ENCODE measurements at places on chromosomes 16 and 17.

GRCh38 chr17:30222721-30223175 lies 12.7 kb downstream of the SLC6A4 start:
- DNase-seq: no peak

- DNase-seq: no peak
Measured at GRCh38 chr17:73071066-73071999, 21.2 kb downstream of the SLC39A11 start.

DNA sequence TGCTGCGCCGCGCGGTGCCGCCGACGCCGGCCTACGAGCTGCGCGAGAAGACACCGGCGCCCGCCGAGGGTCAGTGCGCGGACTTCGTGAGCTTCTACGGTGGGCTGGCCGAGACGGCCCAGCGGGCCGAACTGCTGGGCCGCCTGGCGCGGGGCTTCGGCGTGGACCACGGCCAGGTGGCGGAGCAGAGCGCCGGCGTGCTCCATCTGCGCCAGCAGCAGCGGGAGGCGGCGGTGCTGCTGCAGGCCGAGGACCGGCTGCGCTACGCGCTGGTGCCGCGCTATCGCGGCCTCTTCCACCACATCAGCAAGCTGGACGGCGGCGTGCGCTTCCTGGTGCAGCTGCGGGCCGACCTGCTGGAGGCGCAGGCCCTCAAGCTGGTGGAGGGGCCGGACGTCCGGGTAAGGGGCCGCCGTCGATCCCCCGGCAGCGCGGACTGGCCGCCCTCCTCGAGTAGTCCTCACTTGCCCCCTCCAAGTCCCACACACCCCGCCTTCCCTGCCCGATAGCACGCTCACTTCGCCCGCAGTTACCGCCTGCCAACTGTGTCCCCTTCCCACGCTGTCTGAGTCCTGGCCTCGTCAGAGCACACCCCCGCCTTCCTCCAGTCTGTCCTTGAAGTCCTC lies 470 bp downstream of the MLYCD start:
- peak; percentile 67 for DNase-seq

- peak; percentile 43 for DNase-seq
Measured at GRCh38 chr17:31825961-31826691, 32.9 kb downstream of the COPRS start.

DNA sequence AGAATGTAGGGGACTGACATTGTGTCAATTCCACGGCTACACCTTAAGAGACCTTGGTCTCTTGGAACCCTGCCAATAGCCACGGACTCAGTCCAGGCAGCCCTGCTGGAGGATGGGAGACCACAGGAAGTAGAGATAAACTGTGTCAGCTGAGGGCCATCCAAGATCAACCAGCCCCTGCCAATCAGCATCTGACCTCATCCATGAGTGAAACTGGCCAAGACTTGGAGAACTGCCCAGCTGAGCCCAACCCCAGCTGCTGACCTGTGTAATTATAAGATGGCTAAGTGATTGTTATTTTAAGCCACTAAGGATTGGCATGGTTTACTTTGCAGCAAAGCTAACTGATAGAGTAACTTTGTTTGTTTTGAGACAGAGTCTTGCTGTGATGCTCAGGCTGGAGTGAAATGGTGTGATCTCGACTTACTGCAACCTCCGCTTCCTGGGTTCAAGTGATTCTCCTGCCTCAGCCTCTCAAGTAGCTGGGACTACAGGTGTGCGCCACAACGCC lies 13.3 kb upstream of the YWHAE start:
- peak; percentile 90 for DNase-seq

DNA sequence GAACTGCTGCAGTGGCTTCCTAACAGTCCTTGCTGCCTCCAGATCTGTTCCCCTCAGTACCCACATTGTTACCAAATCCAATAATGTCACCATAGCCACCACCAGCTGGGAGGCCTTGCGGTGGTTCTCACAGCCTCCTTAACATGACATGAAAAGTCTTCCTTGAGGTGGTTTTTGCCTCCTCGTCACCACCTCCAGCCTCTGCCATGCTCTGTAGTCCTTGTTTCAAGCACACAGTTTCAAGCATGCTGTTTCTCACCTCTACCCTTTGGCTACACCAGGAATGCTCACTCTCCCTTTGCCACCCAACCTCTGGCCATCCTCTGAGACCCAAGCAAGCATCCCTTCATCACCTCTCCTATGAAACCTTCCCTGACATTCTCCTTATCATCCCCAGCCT lies 47.2 kb downstream of the DNAH9 start:
- DNase-seq: no peak

- DNase-seq: peak; percentile 66
Measured at GRCh38 chr17:17375841-17376240, 72.7 kb downstream of the NT5M start.

DNA sequence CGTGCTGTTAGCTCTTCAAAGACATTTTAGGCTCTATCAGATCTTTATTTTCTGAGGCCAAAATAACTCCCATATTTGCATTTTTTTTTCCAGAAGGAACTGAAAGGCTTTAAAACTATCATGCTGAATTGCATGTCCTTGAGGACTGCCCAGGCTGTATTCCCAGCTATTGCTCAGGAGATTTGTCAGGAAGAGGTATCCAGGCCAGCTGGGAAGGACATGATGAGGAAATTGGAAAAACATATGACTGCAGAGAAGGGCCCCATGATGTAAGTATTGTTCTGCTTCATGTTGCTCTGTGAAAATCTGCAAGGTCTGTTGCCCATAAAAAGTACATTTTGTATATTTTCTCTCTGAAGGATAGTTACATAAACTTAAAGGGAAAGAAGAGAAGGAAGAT lies 5.7 kb downstream of the CDC6 start:
- DNase-seq: peak; percentile 65

- peak; percentile 73 for DNase-seq
Measured at GRCh38 chr16:85126705-85127378, 14.6 kb upstream of the CIBAR2 start.

GRCh38 chr17:45406107-45406506 lies 26.6 kb downstream of the ARHGAP27 start:
- DNase-seq: no peak

DNA sequence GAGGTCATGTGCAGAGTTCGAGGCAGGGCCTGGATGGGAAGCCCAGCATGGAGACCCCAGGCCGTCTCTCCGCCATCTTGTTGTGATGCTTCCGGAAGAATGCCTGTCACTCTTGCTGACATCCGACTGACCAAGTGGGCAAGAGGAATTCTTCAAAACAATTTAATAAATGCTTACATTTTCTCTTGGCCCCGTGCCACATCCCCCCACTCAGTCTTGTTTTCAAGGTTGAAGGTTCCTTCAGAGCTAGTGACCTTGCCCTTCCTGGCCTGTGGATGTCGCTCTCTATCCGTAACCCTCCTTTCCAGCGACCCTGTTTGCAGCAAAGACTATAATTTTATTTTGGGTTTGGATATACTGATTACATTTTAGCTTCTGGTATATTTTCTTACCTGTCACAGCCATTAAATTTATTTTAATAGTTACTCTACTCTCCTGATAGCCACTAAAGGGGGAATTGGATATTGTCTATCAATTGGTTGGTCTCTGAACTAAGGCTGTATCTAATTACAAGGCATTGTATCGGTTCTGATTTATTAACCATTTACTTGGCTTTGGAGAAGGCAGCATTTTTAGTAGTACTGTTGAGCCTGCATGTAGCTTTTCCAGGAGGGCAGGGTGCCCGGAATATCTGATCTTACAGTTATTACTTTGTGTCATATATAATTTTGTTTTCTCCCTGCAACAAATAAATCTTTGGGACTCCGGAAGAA lies 264.5 kb downstream of the WWOX start:
- no peak for DNase-seq

GRCh38 chr17:74432424-74432690 lies 469 bp downstream of the GPRC5C start:
- DNase-seq: no peak

DNA sequence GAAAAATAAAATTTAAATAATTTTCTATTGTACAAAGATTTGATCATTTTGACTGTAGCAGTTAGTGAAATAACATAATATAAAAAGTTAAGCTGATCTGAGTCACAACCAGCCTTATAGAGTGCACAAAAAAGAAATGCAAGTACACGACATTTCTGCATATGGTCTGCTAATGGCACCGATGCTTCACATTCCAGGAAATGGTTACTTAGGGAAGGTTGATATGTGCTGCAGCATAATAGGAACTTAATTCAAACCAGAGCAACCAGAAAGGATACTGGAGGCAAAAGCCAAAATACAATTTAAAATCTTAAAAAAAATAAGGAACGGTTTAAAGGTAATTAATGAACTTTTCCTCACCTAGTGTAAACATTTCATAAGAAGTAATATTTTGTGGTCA lies 10.0 kb upstream of the CFDP1 start:
- no peak for DNase-seq

DNA sequence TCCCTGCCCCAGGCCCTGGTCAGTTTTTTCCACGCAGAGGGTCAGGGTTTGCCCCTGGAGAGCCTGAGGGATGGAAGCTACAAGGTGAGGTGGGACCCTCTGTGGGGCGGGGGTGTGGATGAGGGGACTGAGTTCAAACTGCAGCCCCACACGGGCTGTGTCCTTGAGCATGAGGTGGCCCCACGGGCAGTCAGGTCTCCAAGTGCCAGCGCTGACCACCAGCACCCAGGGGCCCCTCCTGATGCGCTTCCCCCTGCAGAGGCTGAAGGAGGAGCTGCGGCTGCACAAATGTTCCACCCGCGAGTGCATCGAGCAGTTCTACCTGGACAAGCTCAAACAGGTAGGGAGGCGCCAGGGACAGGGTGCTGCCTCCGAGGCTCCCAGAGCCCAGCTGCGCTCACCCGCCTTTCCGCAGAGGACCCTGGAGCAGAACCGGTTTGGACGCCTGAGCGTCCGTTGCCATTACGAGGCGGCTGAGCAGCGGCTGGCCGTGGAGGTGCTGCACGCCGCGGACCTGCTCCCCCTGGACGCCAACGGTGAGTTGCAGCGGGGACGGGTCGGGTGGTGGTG lies 4.3 kb downstream of the TSR3 start:
- no peak for DNase-seq

GRCh38 chr16:5019775-5020174 lies 14.0 kb downstream of the NAGPA start:
- DNase-seq: no peak

DNA sequence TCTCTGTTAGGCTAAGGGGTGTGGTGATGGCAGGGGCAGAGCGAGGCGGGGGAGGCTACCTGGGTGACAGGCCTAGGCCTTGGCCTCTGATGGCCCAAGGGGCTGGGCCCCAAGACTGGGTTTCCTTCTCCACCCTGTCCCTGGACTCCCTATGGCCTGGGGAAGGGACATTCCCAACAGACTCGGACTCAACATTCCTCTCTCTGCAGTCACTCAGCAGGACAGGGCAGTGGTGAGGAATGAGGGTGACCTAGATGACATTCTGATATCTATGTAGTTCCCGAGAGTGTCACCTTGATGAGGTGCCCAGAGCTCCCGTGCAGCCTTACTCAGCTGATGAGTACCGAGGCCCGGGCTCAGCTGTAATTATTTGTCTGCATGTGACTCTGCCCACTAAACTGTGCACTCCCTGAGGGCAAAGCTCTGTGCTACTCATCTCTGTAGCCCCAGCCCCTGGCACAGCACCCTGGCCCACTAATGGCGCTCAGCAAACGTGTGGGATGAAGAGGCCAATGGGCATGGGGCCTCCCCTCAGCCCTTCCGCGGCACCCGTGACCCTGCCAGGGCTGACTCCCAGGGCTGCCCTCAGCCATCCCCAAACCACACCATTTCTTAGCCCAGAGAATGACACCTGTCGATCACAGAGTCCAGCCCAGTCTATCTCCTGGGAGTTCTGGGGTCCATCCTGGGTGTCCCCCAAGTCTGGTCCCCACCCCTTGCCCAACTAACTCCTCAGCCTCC lies 2.2 kb downstream of the PLCD3 start:
- no peak for DNase-seq

DNA sequence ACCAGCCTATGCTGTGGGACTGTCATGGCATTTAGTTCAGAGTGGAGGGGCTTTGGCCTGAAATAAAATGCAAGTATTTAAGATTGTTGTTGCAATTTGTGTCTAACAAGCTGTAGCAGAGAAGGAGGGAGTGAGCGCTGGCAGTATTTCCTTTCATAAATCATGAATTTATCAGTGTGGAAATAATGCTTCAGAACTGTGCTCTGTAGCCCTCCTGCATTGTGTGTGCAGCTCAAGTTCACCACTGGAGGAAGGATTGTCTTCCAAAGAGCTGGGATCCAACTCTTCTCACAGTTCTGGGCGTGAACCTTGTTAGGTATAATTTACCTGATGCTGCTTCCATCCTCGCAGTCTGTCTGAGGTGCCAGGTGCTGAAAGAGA lies 15.1 kb downstream of the SNX11 start:
- DNase-seq: no peak

- DNase-seq: no peak
Measured at GRCh38 chr16:1647856-1648255, 30.2 kb upstream of the JPT2 start.

DNA sequence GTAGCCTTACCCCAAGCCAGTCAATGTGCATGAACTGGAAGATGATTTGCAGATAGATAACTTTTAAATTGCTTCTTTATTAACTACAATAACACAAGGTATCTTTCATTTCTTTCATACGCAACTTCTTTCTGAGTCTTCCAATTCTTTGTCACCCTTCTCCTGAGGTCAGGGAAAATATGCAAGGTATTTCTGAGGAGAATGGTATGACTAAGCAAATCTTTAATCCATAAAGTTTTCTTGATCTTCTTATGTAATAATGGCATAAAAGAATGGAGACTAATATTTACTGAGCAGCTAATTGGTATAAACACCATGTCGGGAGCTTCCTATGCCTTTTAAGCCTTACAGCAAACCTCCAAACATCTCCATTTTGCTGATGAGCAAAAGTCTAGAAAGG lies 438.9 kb downstream of the KCNJ2 start:
- DNase-seq: no peak

- peak; percentile 75 for DNase-seq
Measured at GRCh38 chr17:7774055-7774521, 56.5 kb downstream of the DNAH2 start.

GRCh38 chr17:65850486-65850885 lies 289.0 kb upstream of the AXIN2 start:
- DNase-seq: peak; percentile 7

GRCh38 chr16:12503191-12503590 lies 300.5 kb downstream of the CPPED1 start:
- no peak for DNase-seq

DNA sequence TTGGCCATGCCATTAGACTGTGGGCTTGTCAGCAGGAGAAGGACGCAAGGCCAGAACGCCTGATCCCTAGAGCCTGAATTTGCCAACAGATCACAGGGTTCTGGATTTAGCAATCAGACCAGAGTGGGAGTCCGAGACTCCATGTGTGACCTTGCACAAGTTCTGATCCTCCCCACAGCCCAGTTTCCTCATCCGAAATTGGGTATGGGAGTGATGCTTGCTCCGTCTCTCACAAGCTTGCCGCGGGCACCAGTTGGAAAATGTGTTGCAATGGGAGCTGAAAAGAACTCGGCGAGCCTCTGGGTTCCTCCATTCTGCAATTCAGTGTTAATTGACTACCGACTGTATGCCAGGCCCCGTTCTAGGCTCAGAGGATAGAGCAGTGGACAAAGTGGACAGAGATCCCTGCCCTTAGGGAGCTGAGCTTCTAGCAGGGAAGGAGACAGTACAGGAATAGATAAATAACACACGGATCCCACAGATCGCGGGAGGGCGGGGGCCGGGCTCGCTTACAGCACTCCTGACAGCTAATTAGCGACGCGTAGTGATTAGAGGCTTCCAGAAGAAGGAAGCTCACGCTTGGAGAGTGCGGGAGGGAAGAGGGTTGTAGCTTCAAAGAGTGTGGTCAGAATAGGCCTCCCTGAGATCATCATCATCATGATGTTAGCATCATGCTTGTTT lies 150.4 kb upstream of the CIBAR2 start:
- DNase-seq: no peak

GRCh38 chr16:87895641-87896141 lies 26.4 kb upstream of the SLC7A5 start:
- peak; percentile 47 for DNase-seq

GRCh38 chr17:6654841-6655731 lies 3.5 kb downstream of the C17orf100 start:
- no peak for DNase-seq

- DNase-seq: peak; percentile 36
Measured at GRCh38 chr17:15490634-15491261, 23.3 kb upstream of the CDRT4 start.

Measured in amniotic epithelial cell (primary cell).